ENCODE measurements at places on chromosomes 6 and 20.
A peak's percentile ranks its signal among the peaks of the same experiment; 100 is the strongest.

DNA sequence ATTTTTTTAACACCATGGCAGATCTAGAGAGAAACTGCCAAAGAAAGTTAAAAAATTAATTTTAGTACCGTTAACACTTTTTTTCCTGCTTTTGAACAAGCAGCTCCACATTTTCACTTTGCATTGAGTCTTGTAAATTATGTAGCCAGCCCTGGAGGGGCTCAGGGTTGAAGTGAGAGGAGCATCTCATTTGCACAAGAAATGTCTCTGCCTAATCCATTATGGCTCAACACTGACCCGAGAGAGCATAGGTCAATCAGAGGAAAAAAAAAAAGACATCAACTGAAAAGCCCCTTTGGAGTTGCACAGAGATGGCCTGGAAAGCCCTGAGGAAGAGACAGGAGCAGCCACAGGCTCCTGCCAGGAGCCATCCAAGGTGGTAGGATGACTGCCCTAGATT, 4.3 kb upstream of the SLPI start:
- no peak for DNase-seq

GRCh38 chr20:2709205-2709981, 16.8 kb downstream of the EBF4 start:
- DNase-seq: no peak

DNA sequence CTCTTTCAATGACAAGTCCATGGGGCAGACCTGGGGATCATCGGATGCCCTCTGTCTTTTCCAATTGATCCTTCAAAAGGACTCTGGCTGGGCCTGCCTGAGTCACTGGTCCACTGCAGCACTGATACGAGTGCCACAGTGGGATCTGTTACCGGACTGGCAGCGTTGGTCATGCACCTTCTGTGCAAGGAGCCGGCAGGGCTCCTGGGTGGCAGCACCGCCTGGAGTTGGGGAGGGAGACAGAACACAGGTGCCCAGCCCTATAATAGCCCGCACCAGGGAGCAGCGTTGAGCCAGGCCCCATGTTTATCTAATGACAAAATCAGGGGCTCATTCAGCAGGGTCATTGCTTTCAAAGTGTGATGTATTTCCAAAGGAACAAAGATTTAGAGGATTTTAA, 64.2 kb upstream of the NXT1 start:
- no peak for DNase-seq

DNA sequence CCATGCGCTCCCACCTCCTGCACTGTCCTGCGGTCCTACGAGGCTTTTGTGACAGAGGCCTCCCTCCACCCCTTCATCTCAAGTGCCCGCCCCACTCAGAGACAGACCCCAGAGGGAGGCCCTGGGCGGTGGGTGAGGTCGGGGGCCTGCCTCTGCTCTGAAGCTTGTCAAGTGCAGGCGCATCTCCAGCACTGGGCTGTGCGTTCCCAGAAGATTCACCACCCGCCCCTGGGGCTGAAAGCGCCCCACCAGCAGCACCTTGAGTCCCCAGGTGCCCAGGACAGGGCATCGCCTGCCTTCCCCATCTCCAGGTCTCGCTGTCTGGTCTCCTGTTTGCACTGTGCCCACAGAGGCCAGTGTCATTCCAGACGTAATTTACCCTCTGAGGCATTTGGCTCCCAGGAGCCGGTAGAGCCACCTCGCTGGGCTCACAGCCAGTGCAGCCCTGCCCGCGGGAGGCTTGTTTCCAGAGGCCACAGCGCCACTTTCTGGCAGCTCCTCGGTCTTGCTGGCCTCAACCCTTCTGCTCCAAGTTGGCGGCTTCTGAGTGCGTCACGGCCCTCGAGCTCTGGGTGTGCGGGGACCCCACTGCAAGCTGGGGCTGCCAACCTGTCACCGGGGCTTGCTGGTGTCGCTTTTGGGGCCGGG, 191.1 kb downstream of the TAF4 start:
- no peak for DNase-seq

DNA sequence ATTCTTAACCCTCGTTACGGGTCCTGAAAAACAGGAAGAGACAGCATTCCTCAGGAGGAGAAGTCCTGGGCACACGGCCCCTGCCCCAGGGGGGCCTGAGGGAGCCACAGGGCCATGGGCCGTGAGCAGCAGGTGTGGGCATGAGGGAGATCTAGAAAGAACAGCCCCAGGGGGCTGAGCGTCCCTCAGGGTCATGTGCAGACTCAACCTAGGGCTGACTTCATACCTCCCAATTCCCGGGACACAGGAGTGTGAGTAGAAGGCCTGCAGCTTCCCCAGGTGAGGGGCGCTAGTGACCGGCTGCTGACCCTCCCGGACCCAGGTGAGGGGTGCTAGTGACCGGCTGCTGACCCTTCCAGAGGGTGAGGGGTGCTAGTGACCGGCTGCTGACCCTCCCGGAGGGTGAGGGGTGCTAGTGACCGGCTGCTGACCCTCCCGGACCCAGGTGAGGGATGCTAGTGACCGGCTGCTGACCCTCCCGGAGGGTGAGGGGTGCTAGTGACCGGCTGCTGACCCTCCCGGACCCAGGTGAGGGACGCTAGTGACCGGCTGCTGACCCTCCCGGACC, 35.1 kb downstream of the FRMD1 start:
- no peak for DNase-seq

GRCh38 chr6:140355476-140355875, 981.0 kb upstream of the CITED2 start:
- DNase-seq: no peak

- peak; percentile 35 for DNase-seq
Observed at GRCh38 chr6:41306187-41306854, 19.8 kb upstream of the TREM1 start.

DNA sequence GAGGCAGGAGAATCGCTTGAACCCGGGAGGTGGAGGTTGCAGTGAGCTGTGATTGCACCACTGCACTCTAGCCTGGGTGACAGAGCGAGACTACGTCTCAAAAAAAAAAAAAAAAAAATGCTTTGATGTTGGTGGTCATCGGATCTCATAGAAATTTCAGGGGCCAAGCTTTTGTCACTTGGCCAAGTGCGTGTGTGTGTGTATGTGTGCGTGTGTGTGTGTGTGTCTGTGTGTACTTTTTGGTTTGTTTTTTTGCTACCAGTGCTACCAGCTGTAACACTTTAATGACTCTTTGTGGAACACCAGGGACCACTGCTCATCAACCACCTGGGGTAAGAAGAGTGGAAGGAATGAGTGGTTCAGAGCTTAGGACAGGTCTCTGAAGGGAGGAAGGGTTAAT, 49.7 kb downstream of the TRAF3IP2 start:
- DNase-seq: no peak

DNA sequence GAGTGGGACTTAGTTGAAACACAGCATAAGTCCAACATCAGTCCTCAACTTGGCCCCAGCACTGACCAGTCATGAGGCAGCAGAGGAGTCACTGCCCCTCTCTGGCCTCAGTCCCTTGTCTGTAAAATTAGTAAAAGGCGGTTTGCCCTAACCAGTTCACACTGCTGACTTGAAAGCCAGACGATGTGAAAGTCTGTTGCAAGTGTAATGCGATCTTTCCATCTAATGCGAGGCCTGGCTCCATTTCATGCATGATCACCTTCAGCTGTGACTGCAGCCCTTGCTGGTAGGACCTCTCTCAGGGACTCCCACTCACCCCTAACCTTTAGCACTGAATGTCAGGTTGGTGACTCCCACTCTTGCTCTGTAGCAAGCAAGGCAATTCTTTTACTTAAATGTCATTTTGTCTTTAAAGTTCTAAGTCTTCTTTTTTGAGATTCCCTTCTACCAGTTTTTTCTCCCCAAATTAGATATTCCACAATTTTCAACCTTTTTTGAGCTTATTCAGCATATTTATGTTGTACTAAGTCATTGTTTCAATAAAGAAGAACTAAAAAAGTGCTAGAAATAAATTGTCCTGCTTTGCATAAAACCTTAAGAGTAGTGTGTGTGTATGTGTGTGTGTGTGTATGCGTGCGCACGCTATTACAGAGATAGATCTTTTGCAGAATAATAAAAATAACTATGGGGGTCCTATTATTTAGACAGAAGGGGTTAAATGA, 245.5 kb downstream of the PACRG start:
- no peak for DNase-seq
